Stimulated activated CD8-positive, alpha-beta memory T cell treated with anti-CD3 and anti-CD28 coated beads, Interleukin-2, amount 100 ng/mL, for 1 hour (primary cell): ENCODE measurements at places on chromosomes 11 and 22.

GRCh38 chr11:23226331-23227077 is 366.2 kb upstream of the CCDC179 start:
- DNase-seq = no peak

GRCh38 chr11:117690484-117691217 is 106.4 kb downstream of the DSCAML1 start:
- no peak for DNase-seq

GRCh38 chr22:47062126-47062525 is 299.7 kb downstream of the TBC1D22A start:
- no peak for DNase-seq

- DNase-seq = no peak
These were observed 257.8 kb downstream of the JRKL start for GRCh38 chr11:96647621-96648020.

- no peak for DNase-seq
These were observed 16.6 kb upstream of the MOB2 start for GRCh38 chr11:1502954-1503707.

- DNase-seq = no peak
These were observed 100.8 kb downstream of the KIAA1671 start for GRCh38 chr22:25053153-25053805.
